ENCODE measurements at places on chromosomes 1 and 21.

GRCh38 chr21:14076143-14076806 lies 134.5 kb downstream of the LIPI start:
- no peak for DNase-seq

DNA sequence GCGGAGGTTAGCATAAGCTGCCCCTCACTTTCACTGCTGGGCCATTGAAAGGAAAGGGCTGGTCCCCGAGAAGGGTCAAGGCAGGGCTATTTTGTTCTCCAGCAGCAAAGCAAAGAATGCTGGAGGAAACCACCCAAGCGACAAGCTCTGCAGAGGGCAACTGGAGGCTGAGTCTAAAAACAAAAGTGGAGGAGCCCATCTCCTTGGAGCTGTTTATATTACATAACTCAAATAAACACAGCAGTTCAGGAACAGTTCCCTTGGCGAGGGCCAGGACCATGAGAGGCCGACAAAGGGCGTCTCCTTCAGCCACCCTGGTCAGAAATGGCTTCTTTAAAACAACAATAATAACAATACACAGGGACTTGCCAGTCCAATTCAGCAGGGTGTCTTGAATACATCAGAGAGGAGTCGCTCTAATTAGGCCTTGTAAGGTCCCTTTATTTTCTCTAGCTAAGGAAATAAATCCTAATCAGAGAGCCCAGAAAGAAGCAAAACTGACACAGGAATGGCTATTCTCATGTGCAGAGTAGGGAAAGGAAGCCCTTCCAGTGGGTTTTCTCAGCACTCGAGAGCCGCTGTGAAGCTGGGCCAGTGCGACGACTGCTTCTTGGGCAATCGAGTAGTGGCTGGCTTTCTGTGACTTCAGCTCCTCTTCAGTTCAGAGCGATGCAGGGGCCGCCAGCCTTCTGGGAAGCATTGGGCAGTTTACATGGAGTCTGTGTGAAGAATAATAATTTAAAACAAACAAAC lies 57.0 kb upstream of the TARBP1 start:
- no peak for DNase-seq

GRCh38 chr1:100246738-100247137 lies 2.9 kb downstream of the DBT start:
- DNase-seq: no peak

- no peak for DNase-seq
Observed at GRCh38 chr1:175648927-175649326, 94.5 kb downstream of the TNR start.

GRCh38 chr1:4284976-4285375 lies 369.4 kb upstream of the AJAP1 start:
- DNase-seq: no peak

DNA sequence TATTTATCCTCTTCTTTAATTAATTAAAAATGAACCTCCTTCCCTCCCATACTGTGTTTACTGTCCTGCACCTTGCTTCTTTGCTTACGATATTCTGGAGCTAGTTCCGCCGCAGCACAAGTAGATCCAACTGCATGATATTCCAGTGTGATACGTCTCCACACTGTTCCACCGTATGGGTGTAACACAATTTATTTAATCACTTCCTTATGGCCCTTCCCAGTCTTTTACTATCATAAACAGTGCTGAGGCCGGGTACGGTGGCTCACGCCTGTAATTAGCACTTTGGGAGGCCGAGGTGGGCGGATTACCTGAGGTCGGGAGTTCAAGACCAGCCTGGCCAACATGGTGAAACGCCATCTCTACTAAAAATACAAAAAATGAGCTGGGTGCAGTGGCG lies 25.7 kb downstream of the CNST start:
- no peak for DNase-seq

DNA sequence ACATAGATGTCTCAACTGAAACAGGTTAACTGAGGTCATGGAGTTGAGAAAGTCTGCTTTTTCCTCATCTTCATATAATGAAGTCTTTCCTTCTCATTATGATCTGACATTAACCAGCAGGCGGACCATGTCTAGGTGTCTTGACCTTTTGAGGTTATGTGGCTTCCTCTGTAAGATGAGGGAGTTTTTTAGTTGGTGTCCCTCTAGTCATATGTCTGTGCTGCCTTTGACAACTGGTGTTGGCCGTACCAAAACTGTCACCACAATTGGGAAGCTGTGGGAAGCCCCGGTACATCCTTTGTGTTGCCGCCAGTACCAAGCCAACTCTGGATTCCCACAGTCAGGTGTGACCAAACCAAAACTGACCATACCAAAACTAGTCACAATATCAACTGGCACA lies 105.1 kb downstream of the PBX1 start:
- no peak for DNase-seq

DNA sequence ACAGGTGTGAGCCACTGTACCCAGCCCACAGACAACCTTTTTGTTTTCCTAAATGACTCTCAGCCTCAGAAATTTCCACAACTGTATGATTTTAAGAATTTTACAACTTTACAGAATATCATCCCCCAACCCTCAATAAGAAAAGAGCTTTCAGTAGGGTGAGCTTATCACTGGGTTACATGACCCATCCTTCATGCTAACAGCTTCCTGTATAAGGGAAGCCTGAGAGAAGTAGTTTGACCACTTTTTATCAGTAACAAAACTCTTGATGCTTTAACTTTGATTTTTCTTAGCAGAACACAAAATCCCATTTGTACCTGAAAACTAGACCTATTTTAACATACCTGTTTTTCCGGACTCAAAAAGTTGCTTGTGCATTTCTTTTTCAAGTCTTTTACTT lies 9.7 kb upstream of the MYBPHL start:
- no peak for DNase-seq

- DNase-seq: no peak
Observed at GRCh38 chr1:118905196-118905595, 82.9 kb downstream of the TBX15 start.

GRCh38 chr1:53626616-53627015 lies 112.3 kb downstream of the GLIS1 start:
- DNase-seq: no peak

DNA sequence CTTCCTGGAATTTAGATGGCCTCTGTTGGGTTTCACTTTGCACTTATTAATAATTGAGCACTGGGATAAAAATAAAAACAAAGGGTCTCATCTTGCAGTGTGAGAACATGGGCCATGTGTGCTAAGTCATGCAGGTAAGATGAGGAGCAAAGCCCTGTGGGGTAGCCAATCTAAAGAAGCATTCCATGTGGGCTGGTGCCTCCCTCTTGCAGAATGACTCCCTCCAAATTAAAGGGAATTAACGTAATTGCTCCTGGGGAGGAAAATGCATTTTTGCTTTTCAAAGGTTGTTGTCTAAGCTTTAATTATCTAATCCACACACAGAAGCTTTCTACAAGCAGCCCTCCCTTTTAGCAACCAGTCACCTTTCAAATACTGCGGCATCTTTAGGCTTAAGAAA lies 69.8 kb downstream of the CDC14A start:
- DNase-seq: no peak

DNA sequence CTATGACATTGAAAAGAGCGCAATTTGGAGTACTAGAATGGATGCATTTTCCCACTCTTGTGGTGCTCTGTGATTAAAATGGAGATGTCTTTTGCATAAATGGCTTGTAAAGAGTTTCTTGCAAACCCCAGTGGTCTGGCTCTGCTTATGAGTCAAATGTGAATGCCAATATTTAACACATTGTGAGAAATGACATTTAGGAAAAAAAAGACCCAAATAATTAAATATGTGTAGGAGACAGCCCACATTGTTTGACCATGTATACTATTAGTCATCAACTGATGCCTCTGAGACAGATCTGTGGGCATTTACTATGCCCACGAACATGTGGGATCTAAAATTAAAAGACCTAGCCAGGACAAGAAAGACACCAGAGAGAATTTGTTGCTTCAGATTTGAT lies 22.2 kb upstream of the RUNX1 start:
- no peak for DNase-seq
